ENCODE measurements at places on chromosomes 6 and 20. TPM values are rescaled to one million over a fixed set of nuclear protein-coding genes. Genes with fewer than 3 reads are reported as not detected.

EYA4 gene
- 0.79 TPM for total RNA-seq

PRR18 gene
- total RNA-seq: not detected

UQCC2 gene
- 7.9 TPM for total RNA-seq

SAMD3 gene
- total RNA-seq: not detected

PROKR2 gene
- total RNA-seq: not detected

ADGRF4 gene
- total RNA-seq: 24.8 TPM

PPP1R3G gene
- total RNA-seq: 11.4 TPM

TCF15 gene
- not detected for total RNA-seq

BMP2 gene
- 0.79 TPM for total RNA-seq

MTO1 gene
- 31.0 TPM for total RNA-seq

FAM50B gene
- total RNA-seq: 7.1 TPM
